ENCODE measurements at places on chromosomes 1 and 21. TPM values are rescaled to one million over a fixed set of nuclear protein-coding genes. Genes with fewer than 3 reads are reported as not detected.

CD48 gene
- 338 TPM for total RNA-seq

BCAR3 gene
- total RNA-seq, result 0.55 TPM

DNA sequence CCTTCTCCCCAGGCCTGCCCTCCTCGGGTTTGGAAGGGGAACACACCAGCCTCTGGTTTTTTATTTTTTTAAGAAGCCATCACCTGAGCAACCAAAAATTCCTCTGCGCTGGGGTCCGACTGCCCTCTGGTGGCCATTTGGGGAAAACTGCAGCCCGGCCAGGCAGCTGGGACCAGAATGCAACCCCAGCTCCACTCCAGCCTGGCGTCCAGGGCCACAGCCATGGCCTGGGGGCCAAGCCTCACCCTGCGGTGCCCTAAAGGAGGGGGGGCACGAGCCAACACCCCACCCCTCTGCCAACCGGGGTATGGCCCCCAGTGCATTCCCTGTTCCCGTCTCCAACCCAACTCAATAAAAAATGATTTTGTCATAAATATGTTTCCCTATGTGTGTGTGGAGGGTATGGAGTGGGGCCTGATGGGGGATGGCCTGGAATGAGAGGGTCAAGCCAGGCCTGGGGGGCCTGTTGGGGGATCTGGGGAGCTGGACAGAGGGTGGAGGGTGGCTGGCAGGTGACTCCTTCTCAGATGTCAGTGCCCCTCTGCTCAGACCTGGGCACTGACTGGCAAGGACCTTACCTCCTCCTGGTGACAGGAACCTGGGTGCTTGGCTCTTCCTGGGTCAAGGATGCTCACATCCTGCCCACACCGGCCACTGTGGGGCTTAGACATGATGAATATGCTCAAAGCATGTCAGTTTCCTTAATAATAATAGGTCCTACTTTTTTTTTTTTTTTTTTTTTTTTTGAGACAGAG is 3.2 kb downstream of the GPR3 start:
- peak; percentile 89 for DNase-seq
- H3K27ac ChIP-seq, result no peak overlapping the region
- H3K36me3 ChIP-seq, result no peaks in the 10 kb centered on the region
- H3K4me1 ChIP-seq, result peaks cover 16% of the 10 kb centered on the region
- H3K27me3 ChIP-seq, result no peaks in the 10 kb centered on the region
- H3K4me3 ChIP-seq, result no peak overlapping the region

GRCh38 chr1:61079898-61080336 is 2.4 kb upstream of the NFIA start:
- H3K4me1 ChIP-seq, result peaks cover 46% of the 10 kb centered on the region
- H3K27ac ChIP-seq, result no peak overlapping the region
- peak; percentile 20 for DNase-seq
- peaks cover 19% of the 10 kb centered on the region for H3K27me3 ChIP-seq
- H3K4me3 ChIP-seq, result peak overlapping the region; percentile 47

DNA sequence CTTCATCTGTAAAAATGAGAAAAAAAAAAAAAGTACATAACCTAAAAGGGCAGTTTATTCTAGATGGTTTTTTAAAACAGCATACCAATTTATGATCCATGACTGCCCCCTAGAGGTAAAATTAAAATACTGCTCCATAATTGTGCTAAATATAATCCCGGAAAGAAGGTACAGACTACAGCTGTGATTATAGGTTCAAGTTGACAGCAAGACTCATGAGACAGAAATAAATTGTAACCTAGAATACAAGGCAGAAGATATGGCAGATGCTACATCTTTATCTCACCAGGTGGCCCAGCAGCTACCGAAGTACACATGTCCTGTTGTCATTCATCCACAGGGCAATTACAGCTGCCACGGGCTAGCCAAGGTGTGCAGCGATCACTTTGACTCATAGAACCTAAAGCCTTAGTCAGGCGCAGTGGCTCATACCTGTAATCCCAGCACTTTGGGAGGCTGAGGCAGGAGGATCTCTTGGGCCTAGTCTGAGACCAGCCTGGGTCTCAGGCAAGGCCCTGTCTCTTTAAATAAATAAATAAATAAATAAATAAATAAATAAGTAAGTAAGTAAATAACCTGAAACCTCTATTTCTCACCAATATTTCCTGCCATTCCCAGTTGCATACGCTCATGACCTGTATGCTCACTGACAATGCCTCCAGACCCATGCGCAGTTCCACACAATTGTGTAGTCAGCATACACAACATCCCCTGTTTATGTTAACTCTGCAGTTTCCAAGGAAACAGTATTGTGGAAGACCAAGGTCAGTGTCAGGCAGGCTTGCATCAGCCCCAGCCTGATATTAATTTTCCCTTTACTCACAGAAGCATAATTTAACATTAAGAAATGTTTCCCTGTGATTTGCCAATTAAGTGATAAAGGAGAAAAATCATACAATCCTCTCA is 18.3 kb upstream of the PPIE start:
- H3K27ac ChIP-seq, result no peak overlapping the region
- no peaks in the 10 kb centered on the region for H3K4me1 ChIP-seq
- H3K36me3 ChIP-seq, result no peaks in the 10 kb centered on the region

- peaks cover 32% of the 10 kb centered on the region for H3K36me3 ChIP-seq
- H3K4me3 ChIP-seq, result no peak overlapping the region
- no peak overlapping the region for H3K27ac ChIP-seq
These were observed 7.4 kb downstream of the TMED5 start for GRCh38 chr1:93172778-93173177.

DNA sequence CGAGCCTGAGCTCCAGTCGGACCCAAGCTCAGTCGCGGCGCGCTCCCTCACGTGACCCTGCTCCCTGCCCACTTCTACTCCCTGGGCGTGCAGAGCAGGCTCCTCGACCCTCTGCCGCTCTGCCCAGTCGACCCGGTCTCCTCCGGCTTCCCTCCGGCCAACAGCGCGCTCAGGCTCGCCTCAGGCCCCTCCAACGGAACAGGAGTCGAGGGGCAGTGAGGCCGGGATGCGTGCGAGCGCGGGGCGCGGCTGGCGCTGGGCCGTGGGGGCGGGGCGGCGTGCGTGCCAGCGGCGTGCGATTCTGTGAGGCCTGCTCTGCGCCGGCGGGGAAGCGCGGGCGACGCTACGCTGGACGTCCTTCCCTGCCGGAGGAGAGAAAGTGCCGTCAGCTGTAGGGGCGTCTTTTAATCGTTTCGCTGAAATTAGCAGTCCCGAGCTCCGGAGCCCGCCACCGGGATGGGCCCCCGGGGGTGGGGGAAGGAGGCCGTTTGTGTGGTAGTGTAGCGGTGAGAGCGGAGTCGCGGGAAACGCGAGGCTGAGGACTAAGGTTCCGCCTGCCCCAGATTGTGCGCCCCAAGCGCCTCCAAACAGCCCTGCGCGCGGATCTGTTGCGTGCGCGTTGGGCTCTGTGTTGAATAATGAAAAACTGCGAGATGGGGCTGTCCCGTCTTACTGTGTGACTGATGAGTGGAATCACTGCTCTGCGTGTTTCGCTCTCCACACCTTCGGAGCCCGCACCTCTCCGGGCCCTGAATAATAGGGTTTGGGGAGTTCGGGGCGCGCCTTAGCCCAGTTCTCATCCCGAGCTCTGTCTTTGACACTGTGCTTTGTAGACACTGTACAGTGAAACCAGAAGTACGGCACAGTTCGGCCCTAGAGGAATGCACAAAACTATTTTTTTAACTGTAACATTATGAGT is at the start of gene ACBD6:
ACBD6 (minus strand) TSS at position 217 of the 919 bp plus-strand sequence. CDS start 311 bp downstream, outside the sequence.
- H3K27me3 ChIP-seq, result no peaks in the 10 kb centered on the region
- peak within 1 kb of the TSS; percentile 98 for H3K4me3 ChIP-seq
- H3K4me1 ChIP-seq, result peaks cover 34% of the 10 kb centered on the region
- DNase-seq, result peak; percentile 92
- peaks cover 6% of the 10 kb centered on the region for H3K36me3 ChIP-seq
- H3K27ac ChIP-seq, result peak within 1 kb of the TSS; percentile 93
